ENCODE measurements at places on chromosomes 2 and 18.

DNA sequence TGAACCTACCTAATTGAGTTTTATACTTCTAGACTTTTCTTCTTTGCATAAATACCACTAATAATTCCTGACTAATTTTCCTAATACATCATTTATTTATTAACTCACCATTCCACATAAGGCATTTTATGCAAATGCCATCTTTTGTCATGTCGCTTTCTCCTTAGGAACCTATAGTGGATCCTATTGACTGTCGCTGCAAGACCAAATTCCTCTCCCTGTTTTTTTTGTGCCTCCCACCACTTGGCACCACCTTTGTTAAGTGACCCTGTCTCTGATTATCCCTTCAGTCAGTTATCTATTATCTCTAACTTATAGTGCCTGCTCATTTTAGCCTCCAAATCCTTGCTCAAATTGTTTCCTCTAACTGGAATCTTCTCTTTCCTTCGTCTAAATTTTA, 19.5 kb downstream of the UNC80 start:
- no peak overlapping the region for H3K27ac ChIP-seq
- no peaks in the 10 kb centered on the region for H3K27me3 ChIP-seq
- peaks cover 9% of the 10 kb centered on the region for H3K4me1 ChIP-seq
- H3K36me3 ChIP-seq, result no peaks in the 10 kb centered on the region
- H3K4me3 ChIP-seq, result no peak overlapping the region

DNA sequence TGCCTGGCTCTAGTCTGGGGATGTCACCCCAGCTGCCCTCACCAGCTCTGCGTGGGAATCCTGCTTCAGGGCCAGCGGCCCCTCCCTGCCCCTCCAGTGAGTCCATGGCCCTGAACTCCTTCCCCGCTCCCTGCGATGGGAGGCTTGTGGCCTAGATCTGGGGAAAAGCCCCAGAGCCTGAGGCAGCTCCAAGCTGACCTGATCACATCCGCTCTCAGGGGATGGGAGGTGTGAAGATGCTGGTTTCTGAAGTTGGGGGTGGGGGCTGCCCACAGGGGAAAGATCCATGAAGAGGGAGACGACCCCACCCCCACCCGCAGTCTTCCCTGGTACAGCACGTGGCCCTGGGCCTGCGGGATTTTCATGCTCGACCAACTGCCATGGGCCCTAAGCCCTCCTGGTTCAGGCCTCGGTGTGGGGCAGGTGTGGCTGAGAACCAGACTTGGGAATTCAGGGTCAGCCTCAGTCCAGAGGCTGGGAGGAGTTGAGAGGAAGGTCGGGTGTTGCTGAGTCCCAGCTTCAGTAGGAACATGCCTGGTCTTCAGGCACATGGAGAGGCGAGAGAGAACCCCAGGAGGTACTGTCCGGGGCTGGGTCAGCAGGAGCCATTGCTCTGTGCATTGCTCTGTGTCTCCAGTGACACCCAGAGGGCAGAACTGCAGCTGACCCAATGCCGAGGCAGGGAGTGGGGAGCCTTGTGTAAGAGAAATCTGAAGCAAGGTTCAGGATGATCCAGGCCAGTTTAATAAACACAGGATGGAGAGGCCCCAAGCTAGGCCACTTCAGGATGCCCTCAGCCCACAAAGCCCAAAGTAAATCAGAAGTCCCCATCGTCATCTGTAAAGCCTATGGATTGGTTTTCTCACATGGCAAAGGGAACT, 115.1 kb downstream of the CAPN13 start:
- no peaks in the 10 kb centered on the region for H3K36me3 ChIP-seq
- no peak overlapping the region for H3K27ac ChIP-seq
- no peaks in the 10 kb centered on the region for H3K27me3 ChIP-seq
- no peaks in the 10 kb centered on the region for H3K4me1 ChIP-seq

GRCh38 chr18:36903215-36903928, 74.4 kb downstream of the KIAA1328 start:
- DNase-seq, result no peak
- no peak overlapping the region for H3K4me3 ChIP-seq
- peaks cover 5% of the 10 kb centered on the region for H3K36me3 ChIP-seq
- H3K27me3 ChIP-seq, result no peaks in the 10 kb centered on the region
- no peaks in the 10 kb centered on the region for H3K4me1 ChIP-seq

DNA sequence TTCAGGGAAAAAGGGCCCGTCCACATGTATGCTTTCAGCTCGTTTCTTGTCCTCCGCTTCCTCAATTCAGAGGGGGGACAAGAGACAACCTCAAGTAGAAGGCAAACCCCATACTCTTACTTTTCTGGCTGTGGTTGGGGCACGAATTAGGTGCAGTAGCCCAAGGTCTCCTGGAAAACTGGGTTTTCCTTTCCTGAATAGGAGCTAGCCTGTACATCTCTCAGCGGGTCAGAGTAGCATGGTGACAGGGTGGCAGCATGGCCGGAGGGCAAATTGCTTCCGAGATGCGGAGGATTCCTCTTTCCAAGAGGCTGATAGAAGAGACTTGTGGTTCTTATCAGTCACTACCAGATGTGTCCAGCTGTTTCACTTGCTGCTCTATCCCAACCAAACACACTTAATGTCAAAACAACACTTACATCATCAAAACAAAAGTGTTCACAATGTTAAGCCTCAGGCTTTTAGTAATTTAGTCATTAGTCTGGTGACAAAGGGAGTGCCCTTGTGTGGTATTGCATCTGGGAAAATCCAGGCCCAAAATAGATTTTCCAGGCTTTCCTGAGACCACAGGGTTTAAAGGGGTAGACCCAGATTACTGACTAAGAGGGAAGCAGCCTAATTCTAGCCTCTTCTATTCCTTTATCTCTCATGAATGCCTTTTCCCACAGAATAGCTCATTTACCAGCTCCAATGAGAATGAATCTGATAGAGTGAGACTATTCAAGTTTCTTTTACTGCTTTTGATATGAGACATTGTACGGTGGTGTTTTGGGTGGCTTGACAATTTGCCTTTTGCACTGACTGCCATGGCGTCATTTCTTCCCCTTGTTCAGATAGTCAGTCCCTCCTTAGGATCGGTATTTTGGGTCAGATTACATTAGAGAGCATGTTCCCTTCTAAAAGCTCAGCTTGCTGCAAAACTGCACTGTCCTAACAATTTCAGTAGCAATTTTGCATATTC, 162.0 kb downstream of the LTBP1 start:
- H3K4me3 ChIP-seq, result no peak overlapping the region
- no peak overlapping the region for H3K27ac ChIP-seq
- H3K27me3 ChIP-seq, result peaks cover 11% of the 10 kb centered on the region
- DNase-seq, result no peak

- H3K27me3 ChIP-seq, result peaks cover 32% of the 10 kb centered on the region
- DNase-seq, result no peak
- H3K4me1 ChIP-seq, result peaks cover 42% of the 10 kb centered on the region
- no peak overlapping the region for H3K4me3 ChIP-seq
- H3K36me3 ChIP-seq, result peaks cover 17% of the 10 kb centered on the region
Measured at GRCh38 chr2:12286347-12286746, 430.4 kb upstream of the TRIB2 start.

DNA sequence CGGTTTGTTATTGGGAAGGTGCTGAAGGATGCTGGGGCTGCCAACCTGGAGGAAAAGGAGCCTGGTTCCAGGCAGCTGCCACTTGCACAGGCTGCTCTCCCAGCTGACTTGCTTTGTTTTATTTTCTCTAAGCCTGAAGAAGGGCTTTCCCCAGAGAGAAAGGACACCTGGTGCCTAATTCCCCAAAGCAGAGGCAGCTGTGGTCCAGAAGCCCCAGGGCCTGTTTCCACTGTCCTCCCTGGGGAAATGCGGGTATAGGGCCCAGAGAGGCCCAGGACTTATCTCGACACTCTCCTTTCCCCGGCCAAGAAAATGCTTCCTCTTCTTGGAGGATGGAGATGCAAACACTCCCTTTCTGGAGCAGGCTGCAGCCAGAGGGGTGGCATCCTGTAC, 30.1 kb downstream of the INO80C start:
- H3K4me1 ChIP-seq, result no peaks in the 10 kb centered on the region
- H3K36me3 ChIP-seq, result peaks cover 4% of the 10 kb centered on the region
- no peak overlapping the region for H3K27ac ChIP-seq
- no peak overlapping the region for H3K4me3 ChIP-seq
- no peak for DNase-seq
- no peaks in the 10 kb centered on the region for H3K27me3 ChIP-seq

DNA sequence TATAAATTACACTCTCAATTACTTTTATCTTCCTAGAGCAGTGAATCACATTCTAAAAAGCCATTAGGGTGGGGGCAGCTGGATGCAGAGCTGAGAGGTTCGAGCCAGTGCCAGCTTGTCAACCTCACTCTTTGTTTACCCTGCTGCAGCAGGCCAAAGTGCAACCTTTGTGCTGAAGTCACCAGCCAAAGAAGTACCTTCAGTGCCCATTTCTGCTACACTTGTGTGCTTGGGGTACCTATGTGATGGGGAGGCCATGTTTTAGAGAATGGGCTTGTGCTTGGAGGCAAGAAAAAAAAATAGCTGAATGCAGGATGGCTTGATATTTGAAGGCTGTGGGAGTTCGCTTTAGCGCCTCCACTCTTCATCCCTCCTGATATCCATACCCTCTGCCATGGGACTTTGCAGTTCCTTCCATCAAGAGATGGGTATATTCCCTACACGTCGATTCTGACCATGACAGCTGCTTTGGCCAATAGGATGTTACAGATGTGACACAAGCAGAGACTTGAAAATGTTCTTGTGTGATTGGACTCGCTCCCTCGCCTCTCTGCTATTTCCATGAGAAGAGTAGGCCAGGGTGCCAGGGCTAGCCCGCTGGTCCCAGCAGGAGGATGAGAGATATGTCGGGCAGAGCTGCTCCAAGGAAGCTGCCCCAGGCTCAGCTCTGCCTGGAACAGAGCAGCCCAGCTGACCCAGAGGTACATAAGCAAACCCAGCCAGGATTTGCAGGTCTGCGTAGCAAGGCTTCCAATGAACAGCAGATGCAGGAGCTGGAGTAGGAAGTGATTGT, 12.7 kb upstream of the FZD5 start:
- peaks cover 13% of the 10 kb centered on the region for H3K27me3 ChIP-seq
- DNase-seq, result no peak

DNA sequence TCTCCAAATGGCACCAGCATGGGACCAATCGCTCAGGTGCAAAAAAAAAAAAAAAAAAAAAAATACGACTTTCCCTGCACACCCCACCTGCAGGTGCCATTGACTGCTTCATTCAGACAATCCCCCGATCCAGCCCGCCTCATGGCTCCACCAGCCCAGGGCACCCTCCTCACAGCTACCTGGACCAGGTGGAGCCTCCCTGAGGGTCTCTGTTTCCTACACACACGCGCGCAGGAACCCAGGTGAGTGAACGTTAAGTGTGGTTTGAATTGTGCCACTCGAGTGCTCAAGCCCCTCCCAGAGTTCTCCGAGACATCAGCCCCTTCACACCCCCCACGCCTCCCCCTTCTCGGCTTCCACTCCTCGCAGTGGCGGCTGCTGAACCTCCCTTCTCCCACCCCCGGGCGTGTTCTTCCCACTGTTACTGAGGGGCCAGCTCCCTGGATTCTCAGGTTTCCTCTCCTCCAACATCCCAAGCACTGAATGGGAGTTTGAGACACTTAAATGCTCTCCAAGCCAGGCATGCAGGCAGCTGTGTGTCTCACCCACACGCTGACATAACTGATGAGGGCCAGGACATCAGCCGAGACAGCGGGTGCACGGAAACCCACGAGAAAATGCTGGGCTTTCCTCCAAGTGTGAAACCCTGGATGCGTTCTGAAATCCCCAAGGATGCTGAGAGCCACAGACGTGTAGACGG, 88.8 kb upstream of the SNTG2 start:
- H3K27me3 ChIP-seq, result no peaks in the 10 kb centered on the region
- no peaks in the 10 kb centered on the region for H3K36me3 ChIP-seq
- no peak overlapping the region for H3K4me3 ChIP-seq

DNA sequence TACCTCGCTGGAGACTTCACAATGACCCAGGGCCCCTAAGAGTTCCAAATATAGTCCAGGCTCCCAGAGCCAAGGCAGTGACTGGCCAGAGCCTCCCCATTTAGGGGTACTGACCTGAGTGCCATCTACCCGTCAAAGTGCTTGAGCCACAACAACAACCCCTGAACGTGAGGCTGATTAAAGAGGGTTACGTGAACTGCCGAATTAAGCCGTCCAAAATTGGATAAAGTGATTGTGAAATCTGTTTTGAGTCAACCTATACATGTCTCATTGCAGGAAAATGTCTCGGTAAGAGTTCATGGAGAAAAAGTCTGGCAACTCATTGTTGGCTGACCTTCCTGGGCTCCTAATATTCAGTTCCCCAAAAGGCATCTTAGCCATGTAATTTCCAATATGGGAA, 116.3 kb downstream of the TTC32 start:
- H3K27ac ChIP-seq, result no peak overlapping the region
- H3K4me1 ChIP-seq, result no peaks in the 10 kb centered on the region
- DNase-seq, result no peak
- H3K36me3 ChIP-seq, result no peaks in the 10 kb centered on the region
- no peak overlapping the region for H3K4me3 ChIP-seq

- peak overlapping the region; percentile 97 for H3K27ac ChIP-seq
- H3K4me3 ChIP-seq, result no peak overlapping the region
- H3K36me3 ChIP-seq, result no peaks in the 10 kb centered on the region
- DNase-seq, result no peak
- H3K4me1 ChIP-seq, result peaks cover 53% of the 10 kb centered on the region
- no peaks in the 10 kb centered on the region for H3K27me3 ChIP-seq
Measured at GRCh38 chr2:231612109-231612455, 19.4 kb downstream of the TEX44 start.

GRCh38 chr2:46393347-46393820, 86.0 kb upstream of the TMEM247 start:
- H3K4me1 ChIP-seq, result peaks cover 3% of the 10 kb centered on the region
- DNase-seq, result no peak
- H3K4me3 ChIP-seq, result no peak overlapping the region

GRCh38 chr2:242075696-242076095, 206.2 kb downstream of the RTP5 start:
- no peak overlapping the region for H3K27ac ChIP-seq
- H3K4me3 ChIP-seq, result no peak overlapping the region
- peaks cover 13% of the 10 kb centered on the region for H3K27me3 ChIP-seq
- no peak for DNase-seq
- no peaks in the 10 kb centered on the region for H3K36me3 ChIP-seq

DNA sequence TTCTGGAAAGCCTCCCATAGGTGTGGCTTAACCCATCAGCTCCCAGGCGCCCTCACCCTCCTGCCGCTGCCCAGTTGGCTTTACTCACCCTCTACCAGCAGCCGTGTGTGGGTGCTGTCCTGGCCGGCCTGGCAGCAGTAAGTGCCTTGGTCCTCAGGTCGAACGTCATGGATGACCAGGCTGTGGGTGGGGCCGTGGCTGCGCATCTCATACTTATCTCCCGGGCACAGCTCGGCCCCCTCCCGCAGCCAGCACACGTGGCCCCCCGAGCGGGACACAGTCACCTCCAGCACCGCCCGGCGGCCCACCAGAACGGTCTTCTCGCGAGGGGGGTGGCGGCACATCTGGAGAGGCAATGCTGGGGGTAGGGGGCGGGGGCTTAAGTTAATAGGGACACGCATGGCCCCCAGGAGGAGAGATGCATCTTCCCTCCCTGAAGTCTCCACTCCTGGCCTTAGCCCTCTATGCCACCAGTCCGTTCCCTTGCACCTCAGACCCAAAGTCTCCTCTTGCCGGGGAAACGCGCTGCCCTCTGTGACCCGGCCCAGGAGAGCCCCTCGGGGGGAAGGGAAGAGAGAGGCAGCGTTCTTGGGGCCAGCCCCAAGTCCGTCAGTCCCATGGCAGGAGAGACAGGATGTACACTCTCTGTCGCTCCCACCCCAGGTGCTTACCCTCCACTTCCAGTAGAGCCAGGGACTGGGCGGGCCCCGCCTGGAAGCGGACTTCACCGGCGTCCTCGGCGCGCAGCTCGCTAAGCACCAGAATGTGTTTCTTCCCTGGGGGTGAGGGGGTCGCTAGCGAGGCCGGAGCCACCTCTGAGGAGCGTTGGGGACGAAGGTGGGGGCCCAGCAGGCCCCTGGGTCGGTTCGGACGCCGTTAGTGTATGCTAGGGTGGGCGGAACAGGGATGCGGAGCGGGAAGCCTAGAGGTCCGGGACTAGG, 7.9 kb downstream of the TMEM198 start:
- H3K27ac ChIP-seq, result peak overlapping the region; percentile 60
- peaks cover 26% of the 10 kb centered on the region for H3K27me3 ChIP-seq
- DNase-seq, result no peak
- peaks cover 2% of the 10 kb centered on the region for H3K4me1 ChIP-seq
- no peaks in the 10 kb centered on the region for H3K36me3 ChIP-seq
- H3K4me3 ChIP-seq, result peak overlapping the region; percentile 73
